ENCODE measurements at places on chromosomes 13 and 19.

DNA sequence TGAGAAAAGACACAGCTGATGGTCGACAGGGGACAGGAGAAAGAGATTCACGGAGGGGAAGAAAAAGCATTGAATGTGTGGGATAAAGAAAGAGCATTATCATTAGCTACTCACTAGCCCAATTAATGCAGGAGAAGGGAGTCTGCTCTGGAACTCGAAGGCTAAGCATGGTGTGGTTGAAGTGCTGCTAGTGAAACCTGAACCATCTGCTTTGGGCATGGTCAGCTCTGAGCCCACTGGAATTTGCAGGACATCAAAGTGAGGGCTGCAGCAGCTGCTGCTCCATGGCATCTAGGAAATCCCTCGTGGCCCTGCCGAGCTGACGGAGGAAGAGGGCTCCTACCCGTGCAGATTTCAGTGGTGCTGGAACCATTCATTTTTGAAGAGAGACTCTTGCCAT, 320.3 kb downstream of the ATP8A2 start:
- DNase-seq, result no peak

DNA sequence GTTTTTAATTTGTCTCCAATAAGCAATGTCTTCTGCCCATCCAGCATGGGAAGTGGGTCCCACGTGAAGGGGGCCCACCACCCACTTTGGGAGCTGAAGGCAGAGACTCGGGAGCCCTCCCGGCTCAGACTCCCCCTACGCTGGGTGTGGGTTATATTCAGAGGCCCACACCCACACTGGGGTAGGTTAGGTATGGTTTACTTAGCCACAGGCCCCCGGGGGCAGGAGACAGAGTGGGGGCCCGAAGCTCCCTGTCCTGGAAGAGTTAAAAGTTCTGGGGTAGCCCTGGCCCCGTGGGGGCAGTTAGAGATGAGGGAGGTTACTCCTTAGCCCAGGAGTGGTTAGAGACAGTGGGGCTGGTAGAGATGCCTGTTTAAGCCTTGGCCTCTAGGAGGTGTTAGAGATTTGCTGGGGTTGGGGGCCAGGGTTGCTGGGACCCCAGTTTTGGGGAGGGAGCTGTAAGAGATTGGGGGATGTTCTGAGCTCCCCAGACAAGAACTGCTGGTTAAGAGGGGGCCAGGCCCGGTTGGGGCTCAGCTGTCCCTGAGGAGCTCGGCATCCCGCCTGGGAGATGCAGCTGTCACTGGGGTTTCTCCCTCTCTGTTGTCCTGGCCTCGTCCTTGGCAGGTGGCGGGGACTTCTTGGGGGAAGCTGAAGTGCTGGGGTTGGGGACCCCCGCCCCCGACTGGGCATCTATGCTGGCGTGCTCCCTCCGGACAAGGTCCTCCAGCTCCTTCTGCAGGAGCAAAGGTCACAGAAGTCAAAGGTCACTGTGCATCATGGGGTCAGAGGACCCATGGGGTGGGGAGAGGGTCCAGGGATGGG, 712 bp upstream of the RINL start:
- DNase-seq, result no peak

DNA sequence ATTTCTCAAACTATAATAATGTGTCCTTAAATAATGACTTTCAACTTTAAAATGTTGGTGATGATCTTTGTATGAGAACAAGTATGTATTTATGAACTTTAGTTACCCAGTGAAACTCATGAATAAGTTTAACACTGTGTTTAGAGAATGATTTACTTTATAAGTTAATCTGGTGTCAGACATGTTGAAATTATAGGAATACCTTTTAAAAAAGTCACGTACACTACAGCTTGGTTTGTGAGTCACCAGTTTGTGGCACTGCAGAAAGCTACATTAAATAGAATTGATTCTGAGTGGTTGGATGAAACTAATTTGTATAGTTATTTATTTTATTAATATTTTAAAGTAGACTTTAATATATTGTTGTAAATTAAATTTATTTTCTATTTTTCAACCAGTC, 1366.2 kb upstream of the PCDH20 start:
- no peak for DNase-seq

DNA sequence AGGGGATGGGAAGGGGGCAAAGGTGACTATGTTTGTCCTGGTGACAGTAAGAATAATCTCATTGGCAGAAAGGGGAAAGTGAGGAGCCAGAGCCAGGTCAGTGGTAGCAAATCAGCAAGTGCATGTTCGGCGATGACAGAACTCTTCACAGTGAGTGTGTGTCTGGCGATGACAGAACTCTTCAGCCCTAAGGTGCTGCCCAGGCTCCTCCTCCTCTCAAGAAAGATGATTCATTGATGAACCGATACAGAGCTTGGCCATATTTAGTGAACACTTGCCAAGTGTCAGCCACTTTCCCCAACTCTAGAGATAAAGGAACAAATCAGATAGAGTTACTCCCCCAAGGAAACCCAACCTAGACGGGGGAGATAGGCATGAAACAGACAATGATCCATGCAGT, 199.3 kb upstream of the UBL3 start:
- no peak for DNase-seq

GRCh38 chr19:55640043-55640576, 692 bp upstream of the ZNF580 start:
- DNase-seq, result no peak

DNA sequence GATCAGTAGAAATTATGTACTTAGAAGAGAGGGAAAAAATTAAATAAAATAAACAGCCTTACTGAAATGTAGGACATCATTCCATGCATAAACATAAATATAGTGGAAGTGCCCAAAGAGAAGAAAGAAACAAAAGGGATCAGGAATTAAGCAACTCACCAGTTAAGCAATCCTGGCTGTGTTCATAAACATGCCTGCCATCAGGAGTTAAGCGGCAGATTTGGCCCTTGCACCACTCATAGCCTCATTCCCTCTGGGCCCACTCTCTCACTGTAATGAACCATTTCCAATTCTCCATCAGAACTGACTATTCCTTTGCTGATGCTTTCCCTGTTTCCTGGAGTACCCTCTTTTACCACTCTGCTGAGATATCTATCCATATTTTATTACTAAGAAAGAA, 281.4 kb downstream of the LHFPL6 start:
- DNase-seq, result no peak

GRCh38 chr13:79455331-79455730, 25.6 kb upstream of the NDFIP2 start:
- DNase-seq, result no peak

- DNase-seq, result no peak
Measured at GRCh38 chr13:66102864-66103263, 1127.3 kb downstream of the PCDH9 start.

DNA sequence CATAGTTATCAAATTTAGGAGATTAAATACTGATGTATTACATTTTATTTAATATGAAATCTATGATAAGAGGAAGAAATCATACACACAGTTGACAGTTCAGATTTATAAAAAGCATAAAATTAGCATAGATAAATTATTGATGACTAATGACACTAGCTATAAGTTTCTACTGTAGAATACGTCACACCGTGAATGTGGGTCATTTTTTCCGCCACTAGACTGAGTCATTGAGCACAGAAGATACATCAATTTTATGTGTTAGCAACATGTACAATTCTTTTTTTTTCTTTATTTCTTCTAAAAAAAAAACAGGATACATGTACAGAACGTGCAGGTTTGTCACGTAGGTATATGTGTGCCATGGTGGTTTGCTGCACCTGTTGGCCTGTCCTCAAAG, 22.2 kb downstream of the AP2S1 start:
- DNase-seq, result no peak

DNA sequence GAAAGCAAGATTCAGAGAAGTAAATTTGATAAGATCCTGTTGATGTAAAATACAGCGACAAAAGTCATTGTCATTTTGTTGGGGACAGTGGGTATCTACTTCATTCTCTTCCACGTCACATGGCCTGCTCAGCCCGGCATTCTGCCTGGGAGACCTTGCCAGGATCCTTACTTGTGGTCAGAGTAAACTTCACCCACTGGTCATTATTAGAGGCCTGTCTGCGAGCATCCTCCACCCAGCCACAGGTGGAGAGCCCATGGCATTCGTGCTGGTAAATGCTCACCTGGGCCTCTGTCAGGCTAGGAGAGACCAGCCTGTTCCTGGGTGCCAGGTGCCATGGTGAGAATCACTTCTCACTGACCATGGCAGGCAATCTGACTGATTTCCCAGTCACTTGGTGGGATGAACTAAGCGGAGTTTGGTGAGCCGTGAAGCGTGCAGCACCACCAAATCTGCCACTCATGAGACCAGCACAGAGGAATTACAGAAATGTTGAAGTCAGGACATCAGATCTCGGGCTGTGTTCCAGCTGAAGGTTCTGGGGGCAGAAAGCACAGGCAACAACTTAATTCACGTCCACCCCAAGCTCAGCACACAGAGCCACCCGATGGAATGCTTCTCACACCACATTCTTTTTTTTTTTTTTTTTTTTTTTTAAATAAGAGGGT, 107.0 kb downstream of the SIPA1L3 start:
- DNase-seq, result no peak

DNA sequence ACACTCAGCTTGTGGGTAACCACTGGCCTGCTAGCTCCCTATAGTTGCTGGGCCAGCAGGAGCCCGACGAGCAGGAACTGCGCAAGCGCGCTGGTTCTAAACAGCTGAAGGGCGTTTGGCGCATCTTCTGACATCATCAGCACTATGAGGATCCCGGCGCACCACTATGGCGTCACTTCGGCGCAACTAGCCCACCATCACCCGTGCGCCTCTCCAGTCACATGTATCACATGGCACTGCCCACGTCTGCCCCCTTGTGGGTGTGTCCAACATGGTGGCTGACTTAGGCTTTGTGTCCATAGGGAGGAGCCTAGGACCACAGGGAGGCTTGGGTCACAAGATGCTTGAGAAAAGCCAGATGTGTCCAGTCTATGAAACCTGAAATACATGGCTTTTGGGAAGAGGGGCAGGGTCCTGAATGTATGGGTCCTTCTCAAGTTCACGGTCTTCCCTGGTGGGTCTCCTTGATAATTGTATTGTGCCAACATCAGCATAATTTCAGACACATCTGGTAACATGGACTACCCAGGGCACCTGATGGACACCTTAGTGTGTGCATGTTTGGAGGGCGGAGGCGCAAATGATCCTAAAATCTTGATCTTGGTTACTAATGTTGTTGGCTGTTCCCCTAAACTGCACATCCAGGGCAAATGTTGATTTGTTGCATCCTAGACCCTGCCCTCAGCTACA, 18.0 kb downstream of the KLK4 start:
- DNase-seq, result no peak

GRCh38 chr13:43196086-43196621, 172.8 kb downstream of the DNAJC15 start:
- DNase-seq, result no peak

- DNase-seq, result no peak
Measured at GRCh38 chr13:97211300-97211699, 10.8 kb upstream of the MBNL2 start.

GRCh38 chr19:18894254-18895037, 1.5 kb downstream of the CERS1 start:
- DNase-seq, result peak; percentile 90

- no peak for DNase-seq
Measured at GRCh38 chr13:35988648-35989081, 142.5 kb downstream of the DCLK1 start.

- no peak for DNase-seq
Measured at GRCh38 chr19:39906820-39907611, 27.4 kb downstream of the FCGBP start.

GRCh38 chr19:44757735-44758505, 9.4 kb downstream of the BCL3 start:
- peak; percentile 16 for DNase-seq

- DNase-seq, result no peak
Measured at GRCh38 chr19:33416307-33417215, 43.1 kb downstream of the CEBPG start.

- DNase-seq, result no peak
Measured at GRCh38 chr19:5107432-5108122, 138.7 kb downstream of the KDM4B start.

DNA sequence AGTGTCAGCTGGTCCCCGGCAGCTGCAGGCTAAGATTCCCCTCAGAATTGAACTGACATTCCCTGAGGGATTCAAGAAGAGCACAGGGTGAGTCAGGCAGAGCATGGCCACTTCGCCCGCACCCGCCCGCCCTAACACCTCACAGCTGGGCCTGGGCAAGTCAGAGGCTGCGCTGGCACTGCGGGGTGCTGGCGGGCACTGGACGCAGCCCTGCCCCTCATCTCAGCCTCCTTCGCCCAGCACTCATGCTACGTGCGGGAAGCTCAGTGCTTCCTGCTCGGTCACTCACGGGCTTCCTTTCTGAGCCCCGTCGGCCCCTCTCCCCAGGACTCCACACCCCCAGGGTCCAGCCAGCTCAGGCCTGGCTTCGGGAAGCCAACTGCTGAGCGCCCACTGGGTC, 56.9 kb downstream of the MLLT1 start:
- no peak for DNase-seq

DNA sequence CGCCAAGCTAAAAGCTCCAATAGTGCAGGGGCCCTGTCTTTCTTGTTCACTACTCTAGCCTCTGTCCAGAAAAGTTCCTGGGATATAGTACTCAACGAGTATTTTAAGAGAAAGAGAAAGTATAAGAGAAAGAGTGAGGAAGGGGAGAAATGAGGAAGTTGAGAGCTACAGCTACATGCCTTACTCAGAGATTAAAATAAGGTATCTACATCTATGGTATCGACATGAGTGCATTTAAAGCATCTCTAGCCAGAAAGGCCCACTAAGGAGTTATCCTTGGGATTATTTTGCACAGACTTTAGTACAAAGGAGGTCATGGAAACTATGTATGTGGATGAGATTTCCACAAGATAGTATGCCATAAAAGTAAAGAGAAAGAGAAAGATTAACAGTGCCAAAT, 28.5 kb downstream of the MYCBP2 start:
- no peak for DNase-seq

- DNase-seq, result no peak
Measured at GRCh38 chr19:30549151-30549550, 177.0 kb downstream of the ZNF536 start.

GRCh38 chr19:47032171-47032811, 12.7 kb downstream of the NPAS1 start:
- no peak for DNase-seq

- DNase-seq, result no peak
Measured at GRCh38 chr19:17751103-17751911, at the start of gene FCHO1. TSS of gene FCHO1 (plus strand) at chr19:17751477. CDS start at chr19:17755165, 3,688 bp downstream.

DNA sequence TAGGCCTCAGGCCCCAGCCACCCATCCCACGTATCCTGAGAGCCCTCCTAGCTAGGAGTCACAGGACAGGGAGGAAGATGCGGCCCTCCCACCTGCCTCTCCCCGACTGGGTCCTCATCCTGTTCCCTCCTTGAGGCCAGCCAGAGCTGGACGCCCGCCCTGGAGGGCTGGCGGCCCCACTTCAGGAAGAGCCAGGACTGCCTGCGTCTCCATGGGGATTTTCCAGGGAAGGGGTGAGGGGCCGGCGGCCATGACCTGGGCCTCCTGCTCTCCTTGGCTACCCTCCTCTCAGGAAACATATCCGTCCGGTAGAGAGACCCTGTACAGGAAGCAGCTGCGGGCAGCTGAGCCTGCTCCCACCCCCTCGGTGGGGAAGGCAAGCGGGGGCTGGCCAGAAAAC, 11.3 kb upstream of the PRKD2 start:
- no peak for DNase-seq

- DNase-seq, result no peak
Measured at GRCh38 chr13:95304453-95304852, 3.2 kb upstream of the ABCC4 start.

GRCh38 chr13:48319531-48320398, 16.2 kb downstream of the RB1 start:
- no peak for DNase-seq

Measured in occipital lobe (tissue), 3 donors.